ENCODE measurements at places on chromosomes 12 and 14. TPM values are rescaled to one million over a fixed set of nuclear protein-coding genes. Genes with fewer than 3 reads are reported as not detected.

The TMEM30B gene
- under 0.01 TPM for total RNA-seq

The CPM gene
- total RNA-seq = 34.2 TPM

The LRRC10 gene
- total RNA-seq = not detected

The INSM2 gene
- total RNA-seq = not detected

The FAM161B gene
- total RNA-seq = 1.9 TPM

The KITLG gene
- total RNA-seq = 44.2 TPM

The KLRC1 gene
- total RNA-seq = not detected

The P2RX7 gene
- total RNA-seq = 0.65 TPM
